ENCODE measurements at places on chromosomes 1 and 21.

GRCh38 chr21:30839304-30839703 lies 9.7 kb upstream of the KRTAP7-1 start:
- peak; percentile 10 for DNase-seq

GRCh38 chr21:27475363-27475955 lies 508.6 kb upstream of the ADAMTS5 start:
- DNase-seq = no peak

DNA sequence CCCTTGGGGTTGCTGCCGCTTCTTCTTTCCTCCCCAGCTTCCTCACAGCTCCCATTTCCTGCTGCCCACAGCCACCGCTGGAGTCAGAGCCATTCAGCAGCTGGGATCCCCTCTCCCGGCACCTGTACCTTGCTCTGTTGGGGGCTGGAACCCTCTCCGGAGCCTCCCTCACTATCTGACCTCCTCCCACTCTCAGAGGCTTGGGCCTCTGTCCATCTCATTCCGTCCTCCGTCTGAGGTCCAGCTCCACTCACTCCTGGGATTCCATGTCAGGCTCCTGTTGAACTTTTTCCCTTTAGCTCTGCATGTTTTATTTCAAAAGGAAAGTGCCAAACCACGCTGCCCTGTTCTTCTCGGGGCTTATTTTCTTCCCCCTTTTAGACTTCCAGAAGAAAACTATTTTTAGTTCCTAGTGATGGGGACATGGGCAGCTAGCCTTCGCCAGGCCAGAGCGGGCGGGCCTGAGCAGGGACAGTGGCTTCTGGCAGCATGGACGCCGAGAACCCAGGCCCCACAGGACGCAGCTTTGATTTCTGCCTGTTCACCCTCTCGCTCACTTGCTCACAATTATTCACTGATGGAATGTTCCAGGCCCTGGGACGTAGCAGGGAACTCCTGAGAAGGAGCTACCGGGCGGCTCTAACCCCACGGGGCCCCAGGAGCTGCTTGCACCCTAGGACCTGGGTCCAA lies 79.2 kb downstream of the ARHGEF10L start:
- no peak for DNase-seq

GRCh38 chr1:195047772-195048171 lies 1560.5 kb downstream of the KCNT2 start:
- no peak for DNase-seq

DNA sequence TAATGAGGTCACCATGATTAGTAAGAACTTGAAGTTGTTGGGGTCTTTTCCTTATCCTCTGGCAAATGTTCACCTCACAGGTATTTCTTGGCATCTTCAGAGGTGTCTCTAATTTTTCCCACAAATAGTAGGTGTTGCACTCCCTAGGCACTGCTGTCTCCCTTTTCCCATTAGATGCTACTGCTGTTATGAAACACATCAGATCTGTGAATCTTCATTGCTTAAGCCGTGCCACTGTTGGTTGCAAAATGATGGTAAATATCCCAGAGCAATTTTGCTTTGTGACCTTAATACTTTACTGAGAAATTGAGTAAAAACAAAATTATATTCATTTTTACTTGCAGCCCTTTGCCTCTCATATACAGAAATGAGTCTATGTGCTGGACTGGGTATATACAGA lies 169.6 kb downstream of the KCNK2 start:
- no peak for DNase-seq

- DNase-seq = peak; percentile 79
These were observed 75.4 kb downstream of the UBE4B start for GRCh38 chr1:10108134-10108663.

- DNase-seq = no peak
These were observed 7.0 kb downstream of the ZBTB8B start for GRCh38 chr1:32471695-32472362.

DNA sequence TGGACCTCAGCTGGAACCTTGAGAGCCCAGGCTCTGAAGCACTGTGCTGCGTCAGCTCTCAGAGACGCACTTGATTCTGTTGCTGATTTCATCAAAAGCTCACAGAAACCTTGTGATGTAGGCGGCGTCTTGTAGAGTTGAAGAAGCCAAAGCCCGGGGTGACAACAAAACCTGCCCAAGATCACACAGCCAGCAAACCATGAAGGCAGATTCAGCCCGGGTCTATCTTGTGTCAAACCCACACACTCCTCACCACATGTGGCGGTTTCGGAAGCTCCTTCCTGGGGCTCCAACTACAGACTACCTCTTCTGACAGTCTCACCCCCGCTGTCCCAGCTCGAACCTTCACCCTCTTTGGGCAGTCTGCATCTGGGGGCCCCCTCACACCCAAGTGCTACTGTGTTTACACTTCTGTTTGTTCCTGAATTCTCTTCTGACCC lies 50.4 kb downstream of the TENT5C start:
- no peak for DNase-seq

DNA sequence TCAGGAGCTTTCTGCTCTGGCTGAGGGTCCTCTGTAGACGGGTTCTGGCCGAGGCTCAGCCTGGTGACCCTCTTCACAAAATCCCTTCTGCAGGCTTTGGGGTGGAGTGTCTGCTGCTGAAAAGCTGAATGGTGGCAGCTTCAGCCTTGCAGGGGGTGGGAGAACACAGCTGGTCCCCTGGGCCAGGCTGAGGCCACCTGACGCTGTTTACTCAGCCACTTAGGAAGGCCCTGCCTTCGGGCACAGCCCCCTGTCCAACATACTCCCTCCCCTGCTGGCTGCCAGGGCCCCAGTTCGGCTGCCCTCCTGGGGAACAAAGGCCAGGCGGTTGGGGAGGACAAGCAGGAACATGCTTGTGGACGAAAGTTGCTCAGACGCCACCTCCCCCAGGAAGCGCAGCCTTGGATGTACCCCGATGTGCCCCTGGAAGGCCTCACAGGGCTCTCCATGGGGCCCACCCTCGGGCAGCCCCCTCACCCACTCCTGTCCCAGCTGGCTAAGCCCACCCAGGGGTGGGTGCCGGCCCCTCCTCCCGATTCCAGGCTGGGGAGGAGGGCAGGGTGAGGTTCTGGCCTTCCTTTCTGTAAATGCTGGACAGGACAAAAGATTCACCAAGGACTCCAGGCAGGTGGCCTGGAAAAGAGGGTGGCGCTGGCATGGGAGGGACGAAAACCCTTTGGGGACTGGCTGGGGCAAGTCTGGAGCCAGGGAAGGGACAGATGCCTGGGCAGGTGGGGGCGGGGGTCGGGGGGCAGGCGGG lies at the start of gene ANKRD65:
Gene ANKRD65, minus strand, starts transcription at position 130 of the 760 bp plus-strand sequence. CDS start 271 bp downstream, outside the sequence.
- DNase-seq = no peak

DNA sequence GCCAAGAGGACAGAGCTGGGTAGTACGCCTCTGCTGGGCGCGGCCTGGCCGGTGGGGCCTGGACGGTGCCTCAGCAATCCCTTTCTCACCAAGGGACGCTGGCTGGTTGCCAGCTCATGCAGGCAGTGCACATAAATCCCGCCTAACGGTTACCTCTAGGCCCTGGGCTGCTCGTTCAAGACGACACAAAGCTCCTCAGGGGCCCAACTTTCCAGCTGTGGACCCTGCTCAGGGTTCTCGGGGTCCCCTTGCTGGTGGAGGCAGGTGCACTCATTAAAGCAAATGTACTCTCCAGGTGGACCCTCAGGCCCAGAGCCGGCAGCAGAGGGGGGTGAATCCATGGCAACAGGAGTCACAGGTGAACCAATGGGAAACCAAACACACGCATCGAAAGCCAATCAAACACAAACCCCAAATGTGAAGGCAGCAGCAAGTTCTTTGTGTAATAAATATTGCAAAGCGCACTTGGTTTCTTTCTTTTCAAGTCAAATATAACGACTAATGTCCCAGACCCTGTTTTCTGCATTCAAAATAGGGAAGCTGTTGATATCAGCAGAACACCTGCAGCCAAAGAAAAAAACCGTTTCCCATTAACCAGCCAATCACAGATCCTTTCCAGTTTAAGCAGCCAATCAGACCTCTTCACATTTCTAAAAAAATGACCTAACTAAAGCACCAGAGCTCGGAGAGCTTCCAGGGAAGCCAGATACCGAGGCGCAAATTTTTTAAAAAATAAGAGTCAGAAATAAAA lies 26.1 kb upstream of the CLSTN1 start:
- DNase-seq = no peak

DNA sequence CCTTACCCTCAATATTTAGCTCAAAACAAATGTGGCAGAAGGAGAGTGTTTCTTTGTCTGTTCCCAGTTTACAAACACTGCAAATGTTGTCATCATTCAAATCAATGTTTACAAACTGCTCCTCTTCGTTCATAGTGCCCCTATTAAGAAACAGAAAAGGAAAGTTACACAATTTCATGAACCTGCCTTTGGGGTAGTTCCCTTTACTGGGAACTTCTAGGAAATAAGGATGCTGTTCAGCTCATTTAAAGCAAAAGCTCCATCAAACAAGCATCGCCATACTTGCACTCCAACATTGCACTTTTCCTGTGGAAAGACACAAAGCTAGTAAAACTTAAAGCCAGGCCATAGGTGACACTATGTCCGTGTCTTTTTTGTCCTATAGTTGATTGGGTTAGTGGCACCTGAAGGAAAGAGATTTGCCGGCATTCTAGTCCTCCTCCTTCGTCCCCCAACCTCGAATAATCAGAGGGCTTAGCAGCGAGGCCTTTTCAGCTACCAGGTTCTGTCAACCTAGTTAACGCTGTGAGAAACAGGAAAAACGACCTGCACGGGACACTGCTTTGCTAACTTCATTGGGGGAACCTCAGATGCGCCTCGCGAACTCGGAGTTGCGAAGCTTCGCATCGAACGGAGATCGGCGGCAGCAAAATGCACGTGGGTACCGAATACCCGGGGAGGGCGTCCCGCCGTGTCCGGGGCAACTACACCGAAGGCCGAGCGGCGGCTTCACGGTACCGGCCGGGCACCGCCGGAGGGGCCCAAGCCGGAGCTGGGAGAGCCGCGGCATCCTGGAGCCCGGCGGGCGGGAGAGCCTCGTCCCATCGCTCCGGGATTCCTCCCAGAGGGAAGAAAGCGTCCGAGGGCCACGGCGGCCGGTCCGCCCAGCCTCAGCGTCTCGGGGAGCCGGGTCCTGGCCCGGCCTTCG lies 706 bp downstream of the C21orf91 start:
- DNase-seq = peak; percentile 28

- no peak for DNase-seq
These were observed 1.3 kb downstream of the BRINP3 start for GRCh38 chr1:190476321-190476720.

DNA sequence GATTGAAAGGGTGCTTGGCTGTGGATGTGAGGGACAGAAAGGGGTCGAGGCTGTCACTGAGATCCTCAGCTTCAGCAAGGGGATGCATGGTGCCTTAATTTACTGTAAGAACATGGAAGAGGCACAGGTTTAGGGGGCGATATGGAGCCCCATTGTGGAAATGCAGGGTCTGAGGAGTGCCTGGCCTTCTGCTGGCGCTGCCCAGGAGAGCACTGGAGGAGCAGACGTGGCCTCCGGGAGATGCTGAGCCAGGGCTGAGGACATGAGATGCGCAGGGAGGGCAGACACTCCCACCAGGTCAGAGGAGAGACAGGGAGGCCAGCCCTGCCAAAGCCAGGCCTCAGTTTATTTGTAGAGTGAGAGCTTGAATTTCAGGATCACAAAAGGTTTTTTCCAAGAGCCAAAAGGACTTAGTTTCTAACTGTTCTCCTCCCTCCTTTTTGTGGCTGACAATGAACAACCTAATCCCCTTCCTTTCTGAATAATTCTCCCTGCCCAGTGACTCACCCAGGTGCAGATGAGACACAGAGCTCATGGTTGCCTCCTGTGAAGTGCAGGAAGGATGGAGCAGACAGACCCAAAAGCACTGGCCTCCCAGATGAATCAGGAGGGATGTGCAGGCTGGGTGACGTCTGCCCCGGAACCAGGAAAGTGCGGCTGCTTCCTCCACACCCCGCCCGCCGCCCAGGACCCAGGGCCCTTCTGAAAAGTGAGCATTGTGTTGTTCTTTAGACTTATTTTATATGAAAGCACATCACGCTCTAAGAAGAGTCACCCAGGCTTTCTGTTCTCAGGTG lies 73.0 kb upstream of the TMPRSS2 start:
- DNase-seq = no peak

- DNase-seq = no peak
These were observed 7.2 kb upstream of the GUCA2A start for GRCh38 chr1:42171679-42172266.

DNA sequence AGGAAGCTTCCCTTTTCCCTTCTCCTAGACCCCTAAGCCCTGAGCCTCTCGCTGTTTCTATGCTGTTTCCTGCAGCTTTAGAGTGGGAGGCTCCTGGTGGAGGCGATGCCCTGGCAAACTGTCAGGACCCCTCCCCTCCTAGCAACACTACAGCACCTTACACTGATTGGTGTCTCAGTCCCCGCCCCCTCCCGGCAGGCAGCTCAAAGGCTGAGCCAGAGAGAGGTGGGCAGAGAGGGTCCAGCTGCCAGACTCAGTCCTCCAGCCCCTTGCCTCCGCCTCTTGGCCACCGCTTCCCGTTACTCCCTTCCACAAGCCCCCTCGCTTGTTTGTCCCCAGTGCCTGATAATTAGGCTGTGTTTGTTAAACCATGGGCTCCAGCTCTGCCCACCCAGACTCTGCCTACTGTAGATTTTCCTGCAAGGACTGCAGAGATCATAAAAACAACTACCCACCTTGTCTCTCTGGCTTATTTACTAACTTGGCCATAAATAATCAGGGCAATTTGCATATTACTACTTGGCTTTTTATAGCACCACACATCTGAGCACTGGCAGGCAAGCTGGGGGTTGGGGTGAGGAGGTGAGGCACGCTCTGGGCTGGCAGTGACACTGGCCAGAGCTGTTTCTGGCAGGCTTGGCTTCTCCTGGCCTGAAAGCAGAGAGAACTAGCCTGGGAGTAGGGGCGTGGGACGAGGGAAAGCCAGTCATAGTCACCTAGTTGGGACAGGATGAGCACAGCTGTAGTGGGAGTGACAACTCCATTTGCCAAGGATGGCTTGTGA lies 107.5 kb downstream of the CSMD2 start:
- DNase-seq = no peak

GRCh38 chr21:36166705-36167104 lies 10.1 kb downstream of the DOP1B start:
- no peak for DNase-seq

DNA sequence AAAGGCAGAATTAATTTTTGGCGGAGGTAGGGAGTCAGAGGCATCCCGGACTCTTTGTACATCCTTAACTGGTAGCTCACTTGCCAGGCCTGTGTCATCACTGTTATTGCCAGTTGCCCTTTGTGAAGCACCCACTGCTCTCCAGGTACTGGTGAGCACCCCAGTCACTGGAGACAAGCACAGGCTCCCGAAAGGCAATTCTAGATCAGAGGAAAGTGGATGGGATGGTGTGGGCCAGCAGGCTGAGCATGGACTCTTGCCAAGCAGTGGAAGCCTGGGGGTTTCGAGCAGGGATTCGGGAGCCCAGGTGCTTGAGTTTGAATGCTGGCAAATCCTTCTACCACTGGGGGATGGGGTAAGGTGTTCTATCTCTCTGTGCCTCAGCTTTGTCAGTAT lies 551.1 kb downstream of the MATN1 start:
- no peak for DNase-seq

DNA sequence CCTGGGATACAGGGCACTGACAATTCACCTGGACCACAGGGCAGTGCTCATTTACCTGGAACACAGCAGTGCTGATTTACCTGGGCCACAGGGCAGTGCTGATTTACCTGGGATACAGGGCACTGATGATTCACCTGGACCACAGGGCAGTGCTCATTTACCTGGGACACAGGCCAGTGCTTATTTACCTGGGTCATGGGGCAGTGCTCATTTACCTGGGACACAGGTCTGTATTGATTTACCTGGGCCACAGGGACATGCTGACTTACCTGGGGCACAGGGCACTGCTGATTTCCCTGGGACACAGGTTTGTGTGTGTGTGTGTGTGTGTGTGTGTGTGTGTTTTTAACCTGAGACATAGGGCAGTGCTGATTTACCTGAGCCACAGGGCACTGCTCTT lies 261.7 kb downstream of the MATN1 start:
- no peak for DNase-seq

GRCh38 chr1:211145944-211146343 lies 12.0 kb upstream of the KCNH1 start:
- no peak for DNase-seq

Data from fibroblast of skin of right biceps (primary cell).